ENCODE measurements at places on chromosomes 1 and 21.
A peak's percentile ranks its signal among the peaks of the same experiment; 100 is the strongest.

DNA sequence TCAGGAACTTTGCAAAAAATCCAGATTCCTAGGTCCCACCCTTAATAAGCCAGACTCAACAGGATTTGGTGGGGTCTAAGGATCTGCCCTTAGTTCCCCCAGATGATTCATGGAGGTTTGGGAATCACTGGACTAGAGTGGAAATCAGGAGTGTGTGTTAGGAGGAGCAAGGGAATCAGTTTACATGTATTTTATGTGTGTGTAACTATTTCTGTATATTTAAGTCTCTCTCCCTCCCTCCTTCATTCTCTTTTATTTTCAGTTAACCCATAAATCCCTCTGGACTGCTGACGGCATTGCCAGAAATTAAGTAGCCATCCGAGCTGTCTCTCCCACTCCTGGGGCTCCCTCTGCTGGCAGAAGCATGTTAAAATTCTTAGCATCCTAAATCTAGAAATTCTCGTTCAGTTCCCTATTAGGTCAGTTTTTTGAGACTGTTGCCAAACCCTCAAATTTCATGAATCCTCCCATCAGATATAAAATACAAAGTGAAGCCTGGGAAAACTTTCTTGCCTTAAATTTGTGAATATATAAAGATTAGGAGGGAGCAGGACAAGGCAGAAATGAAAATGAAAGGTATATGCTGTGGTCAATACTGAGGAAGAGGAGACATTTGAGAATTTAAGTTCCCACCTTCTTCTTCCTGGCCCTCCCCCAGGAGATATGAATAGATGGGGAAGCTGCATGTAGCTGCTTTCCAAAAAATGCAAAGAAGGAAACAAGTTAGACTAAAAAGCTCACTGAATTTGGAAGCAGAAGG, 11.7 kb upstream of the HSD11B1 start:
- peak; percentile 75 for DNase-seq

GRCh38 chr1:180762796-180763195, 131.0 kb downstream of the XPR1 start:
- DNase-seq: no peak

DNA sequence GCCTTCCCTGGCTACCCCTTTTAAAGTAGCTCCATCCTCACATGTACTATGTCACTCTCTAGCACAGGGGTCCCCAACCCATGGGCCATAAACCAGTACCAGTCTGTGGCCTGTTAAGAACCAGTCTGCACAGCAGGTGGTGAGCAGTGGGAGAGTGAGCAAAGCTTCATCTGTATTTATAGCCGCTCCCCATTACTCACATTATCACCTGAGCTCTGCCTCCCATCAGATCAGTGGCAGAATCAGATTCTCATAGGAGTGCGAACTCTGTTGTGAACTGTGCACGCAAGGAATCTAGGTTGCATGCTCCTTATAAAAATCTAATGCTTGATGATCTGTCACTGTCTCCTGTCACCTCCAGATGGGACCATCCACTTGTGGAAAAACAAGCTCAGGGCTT, 116.6 kb upstream of the FOXD3 start:
- no peak for DNase-seq

- no peak for DNase-seq
Measured at GRCh38 chr1:11184973-11185372, 4.2 kb upstream of the ANGPTL7 start.

DNA sequence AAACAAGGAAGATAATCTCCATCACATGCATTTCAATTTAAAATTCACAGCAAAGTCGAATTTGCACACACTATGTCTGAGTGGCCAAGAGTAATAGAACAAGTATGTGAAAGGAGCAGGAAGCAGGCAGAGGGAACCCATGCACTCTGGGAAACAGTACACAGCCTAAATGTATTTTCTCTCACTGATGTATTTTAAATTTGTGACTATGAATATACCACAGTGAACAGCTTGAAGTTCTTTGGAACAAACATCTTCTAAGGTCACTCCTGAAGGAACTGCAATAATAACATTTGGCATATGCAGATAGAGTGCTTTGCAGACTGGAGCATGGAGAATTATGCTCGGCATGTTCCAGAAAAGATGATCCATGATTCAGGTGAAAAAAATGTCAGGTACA, 223.1 kb upstream of the PKN2 start:
- DNase-seq: no peak

- DNase-seq: no peak
Measured at GRCh38 chr1:160474392-160475242, 48.4 kb downstream of the SLAMF6 start.

- no peak for DNase-seq
Measured at GRCh38 chr1:115144176-115144575, 54.9 kb upstream of the TSPAN2 start.
